Brain (organoid and tissue), 16 donors: ENCODE measurements at places on chromosomes 5 and 9. TPM values are rescaled to one million over a fixed set of nuclear protein-coding genes. Genes with fewer than 3 reads are reported as not detected.

IL12B gene
- polyA plus RNA-seq = not detected

- peak; percentile 67 for DNase-seq
Observed at GRCh38 chr5:5271786-5272321, 131.7 kb downstream of the ADAMTS16 start.

DNA sequence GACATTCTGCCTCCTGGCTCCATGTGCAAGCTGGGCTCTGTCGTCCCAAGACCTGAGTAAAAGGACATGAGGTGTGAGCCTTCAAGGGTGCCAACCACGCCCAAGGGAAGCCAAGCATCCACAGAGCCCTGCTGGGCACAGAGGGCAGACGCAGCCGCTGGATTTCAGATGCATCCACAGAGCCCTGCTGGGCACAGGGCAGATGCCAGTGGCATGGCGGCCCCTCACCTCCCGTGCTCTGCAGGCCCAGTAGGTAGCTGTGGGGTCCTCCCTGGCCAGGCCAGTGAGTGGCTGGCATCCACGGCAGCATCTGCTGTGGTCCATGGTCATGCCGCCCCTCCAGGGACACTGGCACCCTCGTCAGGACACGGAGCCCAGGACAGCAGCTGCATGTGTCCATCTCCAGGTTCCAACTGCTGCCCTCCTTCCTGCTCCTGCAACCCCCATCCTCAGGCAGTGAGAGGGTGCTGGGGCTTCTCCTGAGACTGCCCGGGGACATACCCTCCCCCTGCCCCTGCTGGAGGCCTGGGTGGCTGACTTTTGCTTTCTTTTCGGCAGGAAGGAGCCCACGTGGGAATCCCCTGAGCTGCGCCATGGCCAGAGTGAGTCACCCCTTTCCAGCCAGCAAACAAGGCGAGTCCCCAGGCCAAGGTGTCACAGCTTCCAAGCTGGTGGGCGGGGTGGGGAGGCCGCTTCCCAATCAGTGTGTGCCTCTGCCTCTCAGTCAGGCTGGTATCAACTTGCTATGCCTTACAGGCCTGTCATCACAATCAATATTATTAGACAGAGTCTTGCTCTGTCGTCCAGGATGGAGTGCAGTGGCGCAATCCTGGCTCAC is 4.0 kb upstream of the TRAF2 start:
- no peak for DNase-seq

DNA sequence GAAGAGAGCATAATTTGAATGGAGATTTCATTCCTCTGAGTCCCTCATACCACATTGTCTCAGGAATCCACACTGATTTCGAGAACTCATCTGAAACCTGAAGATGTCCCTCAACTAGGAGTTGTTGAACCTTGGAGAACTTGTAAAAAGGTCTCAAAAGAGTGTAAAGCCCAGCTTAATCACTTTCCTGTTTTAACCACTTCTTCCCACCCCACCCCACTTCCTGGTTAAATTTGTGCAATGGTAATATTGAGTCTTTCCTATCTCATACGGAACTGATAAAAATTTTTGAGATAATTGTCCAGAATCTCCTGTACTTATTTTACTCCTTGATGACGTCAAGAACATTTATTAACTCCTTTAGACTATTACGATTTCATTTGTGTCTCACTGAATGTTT is 240.7 kb downstream of the ARRDC3 start:
- no peak for DNase-seq

DNA sequence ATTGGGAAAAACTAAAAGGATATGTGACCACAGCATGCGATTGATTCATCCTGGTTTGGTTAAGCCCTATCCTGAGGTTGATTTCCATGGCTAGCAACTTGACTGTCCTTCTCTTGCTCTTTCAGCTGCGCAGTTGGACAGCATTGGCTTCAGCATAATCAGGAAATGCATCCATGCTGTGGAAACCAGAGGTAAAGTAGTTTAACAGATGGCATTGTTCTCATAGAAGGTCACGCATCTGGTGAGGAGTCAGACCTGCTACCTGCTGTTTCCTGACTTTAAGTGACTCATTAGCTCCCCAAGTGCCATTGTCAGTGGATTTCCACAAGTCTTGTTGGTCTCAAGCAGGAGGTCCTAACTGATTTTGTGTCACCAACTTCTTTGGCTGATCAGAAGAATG is 266.9 kb downstream of the ARHGAP26 start:
- peak; percentile 45 for DNase-seq

DNA sequence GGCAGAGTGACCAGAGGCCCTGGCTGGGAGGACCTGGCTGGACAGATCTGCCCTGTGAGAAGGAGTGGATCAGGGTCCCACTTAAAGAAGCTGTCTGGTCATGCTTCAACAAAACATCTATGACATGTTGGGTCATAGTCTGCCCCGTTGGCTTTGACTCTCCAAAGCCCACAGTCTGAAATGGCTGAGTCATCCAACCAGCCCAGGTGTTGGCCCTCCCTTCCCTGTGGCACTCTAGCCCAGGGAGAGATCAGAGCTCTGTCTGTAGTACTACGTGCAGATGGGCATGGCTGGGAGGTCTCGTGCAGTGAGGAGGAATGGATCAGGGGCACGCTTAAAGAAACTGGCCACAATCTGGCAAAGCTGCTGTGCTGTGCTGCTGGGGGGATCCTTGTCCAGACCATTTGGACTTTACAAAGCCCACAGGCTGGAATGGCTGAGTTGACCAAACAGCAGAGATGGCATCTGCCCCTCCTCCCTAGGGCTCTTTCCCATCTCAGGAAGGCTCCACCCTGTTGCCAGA is 206.1 kb downstream of the TUSC1 start:
- DNase-seq = no peak

DNA sequence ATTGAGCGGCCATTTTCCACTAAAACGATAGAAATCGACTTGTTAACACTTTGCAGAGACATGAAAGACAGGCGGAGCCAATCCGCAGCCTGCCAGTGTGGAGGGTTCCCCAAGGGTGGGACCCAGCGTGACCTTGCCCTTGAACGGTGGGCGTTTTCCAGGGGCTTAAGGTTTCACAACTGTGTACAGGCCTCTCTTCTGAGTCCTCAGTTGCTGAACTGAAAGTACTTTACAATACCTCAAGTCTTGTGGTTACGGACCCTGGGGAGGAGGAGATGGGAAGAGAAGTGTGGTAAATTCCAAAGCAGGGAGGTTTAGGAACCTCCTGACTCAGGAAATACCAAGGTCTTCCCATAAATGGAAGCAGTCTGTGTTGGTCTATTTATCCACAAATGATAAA is 68.2 kb upstream of the CKMT2 start:
- no peak for DNase-seq
